Adrenal gland (tissue), 19 donors: ENCODE measurements at places on chromosomes 2 and 18. TPM values are rescaled to one million over a fixed set of nuclear protein-coding genes. Genes with fewer than 3 reads are reported as not detected.

DNA sequence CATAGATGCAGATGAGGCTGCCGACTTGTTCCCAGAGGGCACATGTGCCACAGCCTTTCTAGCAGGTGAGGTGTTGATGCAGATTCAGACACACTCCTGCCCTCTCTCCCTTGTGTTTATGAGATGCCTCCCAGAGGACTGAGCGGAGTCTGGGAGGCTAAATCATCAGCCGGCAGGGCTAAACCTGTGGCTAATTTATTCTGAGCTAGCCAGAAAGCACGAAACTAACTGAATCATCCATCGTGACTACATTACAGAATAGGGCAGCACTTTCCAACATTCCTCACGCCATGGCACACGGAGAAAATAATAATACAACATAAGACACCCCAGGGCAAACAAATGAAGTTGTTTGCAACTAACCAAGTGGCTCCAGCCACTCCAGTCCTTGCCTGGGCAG, 101.7 kb upstream of the FZD7 start:
- no peak overlapping the region for H3K4me3 ChIP-seq
- H3K36me3 ChIP-seq: no peaks in the 10 kb centered on the region
- no peak overlapping the region for H3K27ac ChIP-seq
- H3K4me1 ChIP-seq: no peaks in the 10 kb centered on the region
- H3K27me3 ChIP-seq: no peaks in the 10 kb centered on the region

DNA sequence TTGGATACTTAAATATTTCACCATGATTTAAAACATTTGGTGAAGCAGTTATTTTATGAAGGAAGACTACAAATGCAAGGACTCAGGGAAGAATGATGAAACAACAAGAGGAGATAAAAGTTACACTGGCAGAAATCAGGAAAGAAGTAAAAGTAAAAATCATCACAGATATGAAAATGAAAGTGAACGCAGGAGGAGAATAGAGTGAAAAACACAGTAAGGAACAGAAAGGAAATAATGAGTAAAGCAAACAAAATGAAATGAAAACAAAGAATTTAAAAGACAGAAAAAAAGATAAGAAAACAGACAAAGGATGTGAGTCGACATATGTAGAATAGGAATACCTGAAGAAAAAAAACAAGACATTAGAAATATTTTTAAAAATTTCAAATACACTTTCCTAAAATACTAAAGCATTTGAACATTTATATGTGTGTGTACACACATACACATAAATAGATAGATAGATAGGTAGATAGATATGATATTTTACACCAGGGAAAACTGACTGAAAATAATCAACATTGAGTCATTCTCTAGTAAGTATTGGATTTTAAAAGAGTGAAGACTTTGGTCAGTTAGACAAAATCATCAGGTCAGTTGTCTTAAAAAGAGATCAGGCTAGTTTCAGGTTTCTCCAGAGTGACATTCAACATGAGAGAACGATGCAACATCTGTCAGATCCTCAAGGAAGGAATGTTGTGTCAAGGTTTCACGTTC, 12.1 kb upstream of the KDSR start:
- DNase-seq: no peak
- H3K27me3 ChIP-seq: no peaks in the 10 kb centered on the region
- H3K36me3 ChIP-seq: no peaks in the 10 kb centered on the region
- no peak overlapping the region for H3K4me3 ChIP-seq

- no peak overlapping the region for H3K27ac ChIP-seq
- no peak for DNase-seq
- no peaks in the 10 kb centered on the region for H3K36me3 ChIP-seq
- H3K27me3 ChIP-seq: peaks cover 8% of the 10 kb centered on the region
- H3K4me1 ChIP-seq: peaks cover 14% of the 10 kb centered on the region
Observed at GRCh38 chr2:71449343-71449742, 4.0 kb upstream of the DYSF start.

DNA sequence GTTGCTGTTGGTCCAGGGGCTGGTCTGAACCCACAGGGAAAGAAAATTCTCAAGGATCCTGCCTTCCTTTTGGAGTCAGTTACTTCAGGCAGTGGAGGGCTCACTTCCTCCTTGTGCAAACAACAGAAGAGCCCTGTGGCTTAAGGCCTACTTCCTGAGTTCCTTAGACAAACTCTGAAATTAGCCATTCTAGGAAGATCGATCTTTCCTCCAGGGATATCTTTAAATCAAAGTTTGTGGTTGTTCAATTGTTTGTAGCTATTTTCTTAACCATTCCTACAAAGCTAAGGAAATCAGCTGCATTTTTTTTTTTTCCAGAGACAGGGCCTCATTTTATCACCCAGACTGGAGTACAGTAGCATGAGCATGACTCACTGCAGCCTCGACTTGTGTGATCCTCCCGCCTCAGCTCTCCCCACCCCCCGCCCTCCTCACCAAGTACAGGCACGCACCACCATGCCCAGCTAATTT, 156.0 kb downstream of the TANC1 start:
- no peak overlapping the region for H3K4me3 ChIP-seq
- DNase-seq: peak; percentile 86
- H3K4me1 ChIP-seq: peaks cover 27% of the 10 kb centered on the region
- no peaks in the 10 kb centered on the region for H3K27me3 ChIP-seq
- H3K27ac ChIP-seq: no peak overlapping the region

DNA sequence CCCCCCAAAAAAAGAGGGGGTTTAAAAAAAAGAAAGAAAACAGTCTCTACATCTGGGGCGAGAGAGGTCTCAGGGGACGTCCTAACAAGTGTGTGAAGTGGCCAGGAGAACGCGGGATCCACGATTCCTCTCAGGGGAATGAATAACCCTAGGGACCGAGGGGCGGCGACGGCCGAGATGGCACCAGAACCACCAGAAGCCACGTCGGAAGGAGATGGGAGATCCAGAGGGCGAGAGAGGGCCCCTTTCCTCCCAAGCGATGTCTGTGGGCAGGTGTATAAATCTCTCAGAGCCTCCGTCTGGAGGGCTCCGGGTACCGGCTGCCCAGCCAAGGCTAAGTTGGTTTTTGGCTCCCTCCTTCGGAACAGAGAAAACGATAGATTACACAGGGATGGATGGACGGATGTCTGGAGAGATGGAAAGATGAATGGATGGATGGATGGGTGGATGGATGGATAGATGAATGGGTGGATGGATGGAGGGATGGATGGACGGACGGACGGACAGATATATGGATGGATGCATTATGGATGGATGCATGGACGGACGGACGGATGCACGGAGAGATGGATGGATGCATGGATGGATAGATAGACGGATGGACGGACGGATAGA, 1.7 kb downstream of the EPHA4 start:
- peaks cover 9% of the 10 kb centered on the region for H3K27me3 ChIP-seq
- no peak overlapping the region for H3K27ac ChIP-seq
- H3K4me1 ChIP-seq: peaks cover 9% of the 10 kb centered on the region
- peak; percentile 14 for DNase-seq
- no peaks in the 10 kb centered on the region for H3K36me3 ChIP-seq
- no peak overlapping the region for H3K4me3 ChIP-seq

DNA sequence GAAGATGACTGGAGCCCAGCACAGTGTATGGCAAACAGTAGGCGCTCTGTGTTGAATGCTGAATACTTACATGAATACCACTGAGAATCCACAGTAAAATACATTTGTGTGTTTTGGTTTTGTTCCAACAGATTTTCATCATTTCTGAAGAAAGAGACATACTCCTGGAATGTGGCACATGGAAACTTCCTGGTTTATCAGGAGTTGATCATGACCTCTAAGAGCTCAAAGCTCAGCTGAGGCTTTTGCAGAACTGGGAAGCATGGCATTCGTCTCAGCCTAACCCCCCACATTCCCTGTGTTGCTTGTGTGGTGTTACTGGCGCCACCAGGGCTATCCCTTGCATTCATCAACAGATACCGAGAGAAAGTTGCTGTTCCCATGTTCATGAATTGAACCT, 316.9 kb upstream of the REV1 start:
- no peaks in the 10 kb centered on the region for H3K36me3 ChIP-seq
- H3K4me3 ChIP-seq: no peak overlapping the region
- no peak for DNase-seq
- no peak overlapping the region for H3K27ac ChIP-seq
- no peaks in the 10 kb centered on the region for H3K4me1 ChIP-seq

DNA sequence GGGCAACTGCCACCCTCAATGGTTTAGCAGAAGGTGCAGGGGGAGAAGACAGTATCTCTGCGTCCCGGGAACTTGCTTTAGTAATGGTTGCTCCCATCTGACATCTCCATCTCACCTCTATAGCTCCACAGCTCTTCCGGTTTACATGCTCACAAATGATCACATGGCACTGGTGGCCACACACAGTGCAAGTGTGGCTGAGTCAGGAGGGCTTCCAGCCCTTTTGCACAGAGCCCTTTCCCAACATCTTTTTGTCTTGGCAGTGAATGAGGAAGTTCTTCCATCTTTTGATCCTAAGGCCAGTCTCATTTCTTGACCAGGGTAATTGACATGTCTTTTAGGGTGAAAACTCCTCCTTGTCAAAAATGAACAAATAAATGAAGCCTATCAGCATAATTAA, 347.7 kb downstream of the LPIN1 start:
- no peak for DNase-seq
- H3K4me1 ChIP-seq: no peaks in the 10 kb centered on the region
- no peaks in the 10 kb centered on the region for H3K36me3 ChIP-seq
- no peak overlapping the region for H3K4me3 ChIP-seq
- H3K27me3 ChIP-seq: no peaks in the 10 kb centered on the region
- H3K27ac ChIP-seq: no peak overlapping the region

DNA sequence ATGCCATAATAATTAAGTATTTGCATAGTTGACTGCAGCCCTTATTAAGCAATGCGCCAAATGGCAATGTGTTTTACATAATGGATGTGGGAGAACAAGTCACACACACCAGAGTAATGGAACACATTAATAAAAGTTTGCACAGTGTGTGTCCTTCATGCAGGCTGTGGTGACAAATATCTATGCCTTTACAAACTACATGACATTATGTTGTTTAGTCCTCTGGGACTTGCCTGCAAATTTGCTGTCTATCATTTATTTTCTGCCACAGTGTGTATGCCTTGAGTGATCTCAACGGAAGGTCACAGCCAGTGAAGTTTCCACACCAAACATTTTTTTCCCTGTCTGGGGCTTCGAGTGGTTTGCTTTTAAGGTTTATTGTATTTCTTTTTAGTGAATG, 175.2 kb upstream of the TMEFF2 start:
- H3K27me3 ChIP-seq: no peaks in the 10 kb centered on the region
- H3K4me3 ChIP-seq: no peak overlapping the region
- no peaks in the 10 kb centered on the region for H3K36me3 ChIP-seq
- no peak overlapping the region for H3K27ac ChIP-seq
- no peak for DNase-seq
- H3K4me1 ChIP-seq: no peaks in the 10 kb centered on the region

DNA sequence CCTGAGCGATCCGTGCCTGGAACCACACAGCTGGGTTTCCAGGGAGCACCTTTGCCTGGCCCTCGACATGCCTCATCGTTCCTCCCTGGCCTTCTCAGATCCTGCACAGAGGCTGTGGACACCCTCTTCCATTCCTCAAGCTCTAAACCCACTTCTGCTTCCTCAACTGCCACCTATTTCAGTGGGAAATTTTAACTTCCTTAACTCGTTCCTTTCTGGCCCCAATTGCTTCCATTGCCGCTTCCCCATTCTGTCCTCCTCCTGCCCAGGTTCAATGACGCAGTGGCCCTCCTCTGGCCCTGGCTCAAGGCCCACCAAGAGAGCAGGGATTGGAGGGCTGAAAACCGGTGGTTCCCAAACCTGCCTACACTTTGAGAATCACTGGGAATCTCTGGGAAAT, 4.8 kb upstream of the B3GNT7 start:
- peaks cover 15% of the 10 kb centered on the region for H3K4me1 ChIP-seq
- no peak overlapping the region for H3K27ac ChIP-seq
- H3K27me3 ChIP-seq: no peaks in the 10 kb centered on the region
- H3K4me3 ChIP-seq: no peak overlapping the region

- H3K27ac ChIP-seq: peak overlapping the region; percentile 51
- no peak overlapping the region for H3K4me3 ChIP-seq
- peak; percentile 80 for DNase-seq
- H3K4me1 ChIP-seq: no peaks in the 10 kb centered on the region
Observed at GRCh38 chr2:69298261-69298660, 88.8 kb downstream of the GFPT1 start.

DNA sequence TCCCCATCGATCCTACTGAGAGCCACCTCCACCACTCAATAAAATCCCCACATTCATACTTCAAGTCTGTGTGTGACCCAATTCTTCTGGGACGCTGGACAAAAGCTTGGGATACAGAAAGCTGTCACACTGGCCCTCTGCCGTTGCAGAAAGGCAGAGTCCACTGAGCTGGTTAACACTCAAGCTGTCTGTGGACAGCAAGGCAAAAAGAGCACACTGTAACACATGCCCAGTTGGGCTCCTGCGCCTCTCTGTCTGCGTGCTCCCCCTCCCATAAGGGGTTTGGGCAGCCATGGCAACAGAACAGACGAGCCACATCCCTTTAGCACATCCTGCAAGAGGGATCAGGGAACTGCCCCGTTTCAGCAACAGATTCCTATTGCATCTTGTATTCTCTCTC, 106.9 kb upstream of the RGPD4 start:
- H3K27me3 ChIP-seq: no peaks in the 10 kb centered on the region
- no peaks in the 10 kb centered on the region for H3K36me3 ChIP-seq

DNA sequence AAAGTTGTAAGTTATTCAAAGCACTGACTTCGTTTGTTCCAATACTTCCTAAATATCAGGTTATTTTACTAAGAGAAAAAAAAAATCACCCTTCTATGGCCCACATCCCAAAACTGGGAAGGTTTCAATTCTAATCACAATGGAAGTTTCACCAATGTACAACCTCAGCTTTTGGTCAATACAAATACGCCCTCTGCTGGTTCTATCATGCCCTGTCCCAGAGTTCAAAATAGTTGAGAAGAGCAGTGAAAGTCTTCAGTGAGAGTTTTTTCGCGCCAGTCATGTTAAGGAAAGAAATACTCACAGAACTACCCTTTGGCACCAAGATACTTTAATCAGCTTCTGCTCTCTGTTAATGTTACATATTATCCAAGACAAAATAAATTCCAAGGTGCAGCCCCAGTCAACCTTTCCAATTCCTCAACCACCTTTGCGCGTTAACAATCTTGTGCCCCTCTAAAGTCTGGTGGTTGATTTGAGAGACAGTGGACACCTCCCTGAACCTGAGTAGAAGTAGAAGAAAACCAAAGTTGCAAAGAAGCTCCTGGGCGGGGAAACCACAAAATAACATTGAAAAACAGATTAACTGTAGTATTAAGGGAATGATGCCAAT, 59.9 kb downstream of the SUMO1 start:
- H3K4me3 ChIP-seq: no peak overlapping the region
- no peak overlapping the region for H3K27ac ChIP-seq
- H3K36me3 ChIP-seq: no peaks in the 10 kb centered on the region
- no peaks in the 10 kb centered on the region for H3K27me3 ChIP-seq
- peak; percentile 58 for DNase-seq

PROM2 gene
- total RNA-seq: 0.96 TPM

HOXD3 gene
- 7.8 TPM for total RNA-seq

SLC35F5 gene
- 124 TPM for total RNA-seq

SLC30A3 gene
- 4.2 TPM for total RNA-seq

PER2 gene
- 6.4 TPM for total RNA-seq

NT5DC4 gene
- not detected for total RNA-seq

CDH2 gene
- total RNA-seq: 106 TPM

TFCP2L1 gene
- 0.22 TPM for total RNA-seq
